ENCODE measurements at places on chromosomes 1 and 21.

GRCh38 chr1:64956733-64957441 lies 9.5 kb downstream of the JAK1 start:
- peak; percentile 69 for DNase-seq

DNA sequence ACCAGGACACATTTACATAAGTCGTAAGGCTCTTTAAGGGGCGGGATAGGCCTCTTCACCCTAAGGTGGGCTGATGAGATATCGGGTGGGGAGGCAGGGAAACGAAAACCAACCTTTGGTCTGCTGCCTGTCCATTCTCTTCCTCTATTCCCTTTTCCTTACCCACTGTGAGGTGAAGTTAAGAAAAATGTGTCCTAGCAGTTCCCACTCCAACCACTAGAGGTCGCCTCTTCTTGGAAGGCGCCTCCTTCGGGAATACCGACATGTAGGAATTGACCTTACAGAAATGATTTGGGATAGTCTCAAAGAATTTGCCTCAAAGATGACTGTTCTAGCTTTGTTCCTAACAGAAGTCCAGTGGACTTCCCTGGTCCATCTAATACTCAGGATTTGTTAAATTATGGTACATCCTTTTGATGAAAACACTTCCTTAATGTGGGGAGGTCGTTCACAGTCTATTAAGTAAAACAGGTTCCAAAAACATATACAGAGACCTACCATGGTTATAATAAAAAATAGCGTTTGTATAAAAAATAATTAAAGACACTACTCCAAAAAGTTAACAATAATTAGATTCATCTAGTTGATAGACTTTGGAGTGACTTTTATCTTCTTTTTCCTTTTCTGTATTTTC lies 14.1 kb downstream of the AZIN2 start:
- DNase-seq = no peak

- no peak for DNase-seq
Measured at GRCh38 chr1:243500512-243500911, 244.7 kb downstream of the SDCCAG8 start.

DNA sequence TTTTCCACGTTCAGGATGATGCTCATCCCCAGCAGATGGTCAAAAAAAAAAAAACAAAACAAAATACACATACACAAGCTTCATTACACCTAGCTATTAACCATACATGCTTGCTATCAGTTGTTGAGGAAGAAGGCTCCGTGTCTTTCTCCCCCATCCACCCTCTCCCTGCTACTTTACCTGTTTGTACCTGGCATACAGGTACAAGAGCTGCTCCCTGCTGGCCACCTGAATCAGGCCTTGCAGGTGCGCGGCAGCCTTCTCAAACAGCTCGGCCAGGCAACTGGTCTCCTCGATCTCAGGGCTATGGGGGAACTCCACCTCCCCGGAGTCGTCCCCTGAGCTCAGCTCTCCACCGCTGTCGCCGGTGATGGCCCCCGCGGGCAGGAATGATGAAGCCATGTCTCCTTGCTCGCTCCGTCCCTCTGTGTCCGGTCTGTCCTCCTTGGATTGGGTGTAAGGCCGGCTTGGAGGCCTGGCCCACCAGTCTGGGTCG lies 464 bp downstream of the ACBD6 start:
- DNase-seq = no peak

GRCh38 chr1:61055110-61055614 lies 27.2 kb upstream of the NFIA start:
- DNase-seq = no peak

- no peak for DNase-seq
Measured at GRCh38 chr1:182720463-182720862, 36.1 kb upstream of the RGS8 start.

DNA sequence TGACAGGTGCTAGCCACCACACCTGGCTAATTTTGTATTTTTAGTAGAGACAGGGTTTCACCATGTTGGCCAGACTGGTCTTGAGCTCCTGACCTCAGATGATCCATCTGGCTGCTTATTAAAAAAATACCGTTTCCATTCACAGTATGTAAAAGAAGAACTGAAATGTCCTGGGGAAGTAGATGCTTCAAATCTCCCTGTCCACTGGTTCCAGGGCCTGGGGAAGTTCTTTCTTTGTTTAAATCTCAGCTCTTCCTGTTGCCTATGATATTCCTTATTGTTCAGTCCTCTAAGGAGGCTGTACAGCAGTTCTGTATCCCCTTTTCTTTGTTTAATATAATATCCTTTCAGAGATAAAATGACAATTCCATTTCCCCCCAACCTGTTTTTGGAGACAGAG lies 47.4 kb downstream of the ZMYM1 start:
- DNase-seq = no peak

DNA sequence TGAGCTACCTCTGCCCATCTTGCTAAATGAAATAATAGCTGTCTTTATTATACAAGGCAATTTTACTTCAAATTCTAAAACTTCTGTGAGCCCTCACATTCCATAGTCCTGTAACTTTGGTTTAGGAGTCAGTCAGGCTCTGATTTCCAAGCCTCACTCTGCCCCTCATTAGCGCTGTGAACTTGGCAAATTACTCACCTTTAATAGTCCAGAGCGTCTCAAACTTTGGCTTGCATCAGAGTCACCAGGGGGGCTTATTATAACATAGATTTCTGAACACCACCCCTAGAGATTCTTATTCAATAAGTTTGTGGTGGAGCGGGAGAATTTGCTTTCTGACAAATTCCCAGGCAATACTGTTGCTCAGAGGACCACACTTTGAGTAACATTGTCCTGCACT lies 126.2 kb upstream of the FGGY start:
- no peak for DNase-seq

Measured in T-helper 2 cell (primary cell).